ENCODE measurements at places on chromosomes 4 and X.

DNA sequence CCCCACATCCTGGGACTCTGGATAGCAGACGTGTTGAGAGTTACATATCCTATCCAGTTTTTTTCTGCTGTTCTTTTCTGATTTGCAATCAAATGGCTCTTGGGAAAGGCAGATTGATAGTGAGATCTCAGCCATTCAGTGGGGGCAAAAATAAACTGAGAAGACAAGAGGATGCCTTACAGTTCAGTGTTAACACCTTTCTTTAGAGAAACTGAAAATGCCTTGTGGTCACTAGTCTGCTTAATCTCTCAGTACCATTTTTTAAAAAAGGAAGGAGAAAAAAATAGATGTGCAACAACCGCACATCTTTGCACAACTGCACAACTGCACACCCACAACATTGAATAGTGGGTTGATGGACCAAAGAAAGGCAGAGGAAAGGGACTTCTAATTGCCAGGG lies 109.3 kb downstream of the ARHGEF9 start:
- no peak for DNase-seq

- no peak for DNase-seq
Observed at GRCh38 chr4:139521754-139522401, 34.1 kb downstream of the SETD7 start.

GRCh38 chr4:8033829-8034528 lies 94.3 kb upstream of the AFAP1 start:
- no peak for DNase-seq

- no peak for DNase-seq
Observed at GRCh38 chr4:184550476-184550875, 76.1 kb upstream of the IRF2 start.

- DNase-seq: no peak
Observed at GRCh38 chrX:65925592-65925991, 114.3 kb downstream of the VSIG4 start.

GRCh38 chr4:79915246-79915645 lies 157.8 kb downstream of the ANTXR2 start:
- DNase-seq: no peak

DNA sequence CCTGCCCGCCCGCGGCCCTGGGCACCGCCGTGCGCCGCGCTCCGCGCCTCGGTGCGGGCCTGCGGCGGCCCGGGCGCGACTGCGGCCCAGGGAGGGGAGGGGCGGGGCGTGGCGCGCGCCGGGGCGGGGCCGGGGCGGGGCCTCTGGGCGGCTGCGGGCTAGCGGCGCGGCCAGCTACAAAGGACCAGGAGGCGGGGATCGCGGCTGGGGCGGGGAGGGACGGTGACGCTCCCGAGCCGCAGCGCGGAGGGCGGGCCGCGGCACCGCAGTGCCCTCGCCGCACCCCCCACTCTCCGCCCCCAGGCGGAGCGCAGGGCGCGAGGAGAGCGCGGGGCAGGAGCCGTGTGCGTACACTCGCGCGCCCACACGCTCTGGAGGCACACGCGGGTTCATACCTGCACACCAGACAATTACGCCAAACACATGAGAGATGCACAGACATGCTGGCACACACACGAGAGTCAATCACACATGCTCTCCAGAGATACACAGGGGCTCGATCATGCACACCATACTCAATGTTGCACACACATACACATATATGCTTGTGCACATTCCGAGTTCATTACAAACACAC lies at the start of gene CRMP1:
Gene CRMP1 (minus strand): TSS at position 83 of the 577 bp plus-strand sequence. CDS start 117 bp downstream, outside the sequence.
- no peak for DNase-seq
